ENCODE measurements at places on chromosomes 6 and 20. TPM values are rescaled to one million over a fixed set of nuclear protein-coding genes. Genes with fewer than 3 reads are reported as not detected.

GRCh38 chr6:118356054-118356453 is 192.0 kb upstream of the PLN start:
- H3K4me1 ChIP-seq, result no peaks in the 10 kb centered on the region
- no peak for DNase-seq
- no peak overlapping the region for H3K27ac ChIP-seq
- no peak overlapping the region for H3K4me3 ChIP-seq
- no peaks in the 10 kb centered on the region for H3K27me3 ChIP-seq

GRCh38 chr6:133641104-133641503 is 247.8 kb upstream of the TCF21 start:
- no peaks in the 10 kb centered on the region for H3K27me3 ChIP-seq
- no peak overlapping the region for H3K27ac ChIP-seq
- H3K4me3 ChIP-seq, result no peak overlapping the region
- no peaks in the 10 kb centered on the region for H3K36me3 ChIP-seq
- H3K4me1 ChIP-seq, result peaks cover 2% of the 10 kb centered on the region
- no peak for DNase-seq

DNA sequence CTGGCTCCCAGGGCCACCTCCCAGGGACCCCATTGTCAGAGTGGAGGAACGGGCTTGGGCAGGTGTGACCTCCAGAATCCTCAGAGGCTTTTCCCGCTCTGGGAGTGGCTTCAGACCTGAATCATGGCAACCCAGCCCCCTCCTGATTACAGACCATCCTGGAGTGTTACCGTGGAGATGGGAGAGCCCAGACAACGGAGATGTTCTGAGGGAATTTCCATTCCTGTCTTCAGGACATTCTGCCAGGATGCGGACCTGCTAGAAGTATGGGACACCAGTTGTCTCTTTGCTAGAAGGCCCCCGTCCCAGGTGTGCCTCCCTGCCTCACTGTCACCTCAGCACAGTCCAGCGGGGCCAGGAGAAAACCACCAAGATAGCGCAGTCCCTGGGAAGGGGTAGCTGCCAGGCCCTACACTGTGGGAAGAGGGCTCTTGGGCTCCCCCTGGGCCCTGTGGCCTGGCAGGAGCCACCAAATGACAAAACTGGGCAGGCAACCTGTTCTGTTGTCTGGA is 109.9 kb downstream of the PSMB1 start:
- no peaks in the 10 kb centered on the region for H3K4me1 ChIP-seq
- no peak overlapping the region for H3K4me3 ChIP-seq
- no peaks in the 10 kb centered on the region for H3K27me3 ChIP-seq
- H3K27ac ChIP-seq, result no peak overlapping the region

DNA sequence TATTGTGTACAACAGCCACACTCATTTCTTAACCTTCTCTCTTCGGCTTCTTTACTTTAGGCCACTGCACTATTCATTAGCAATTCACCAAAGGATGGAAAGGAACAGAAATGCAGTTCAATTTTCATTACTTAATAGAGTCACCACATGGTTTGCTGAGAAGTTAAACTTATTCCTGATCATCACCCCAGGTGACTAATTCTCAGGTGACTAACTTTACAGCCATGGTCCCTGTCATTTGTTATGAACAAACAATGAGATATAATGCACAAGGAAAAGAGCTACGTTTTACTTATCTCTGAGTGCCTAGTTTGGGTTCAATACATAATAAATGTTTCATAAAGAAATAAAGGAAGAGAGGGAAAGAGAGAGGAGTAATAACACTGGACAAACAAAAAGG is 45.8 kb upstream of the DST start:
- no peaks in the 10 kb centered on the region for H3K36me3 ChIP-seq
- H3K4me3 ChIP-seq, result no peak overlapping the region
- H3K4me1 ChIP-seq, result no peaks in the 10 kb centered on the region
- no peaks in the 10 kb centered on the region for H3K27me3 ChIP-seq
- no peak overlapping the region for H3K27ac ChIP-seq

Gene SPATA25
- 1.8 TPM for total RNA-seq

DNA sequence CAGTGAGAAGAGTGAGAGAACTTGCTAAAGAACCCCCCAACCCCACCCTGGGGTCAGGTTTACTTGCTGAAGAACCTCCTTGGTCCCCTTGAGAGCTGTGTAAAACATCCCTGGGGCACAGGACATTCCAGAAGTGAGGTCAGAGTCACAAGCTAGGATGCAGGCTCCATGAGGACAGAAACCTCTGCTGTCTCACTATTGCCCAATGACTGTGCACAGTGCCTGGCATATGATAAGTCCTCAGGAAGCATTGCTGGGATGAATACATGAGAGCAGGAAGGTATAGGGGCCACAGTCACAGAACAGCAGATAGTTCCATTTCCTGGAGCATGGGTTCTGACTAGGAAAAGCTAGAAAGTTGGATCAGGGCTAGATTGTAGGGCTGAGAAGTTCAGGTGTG is 18.4 kb downstream of the NT5E start:
- no peaks in the 10 kb centered on the region for H3K4me1 ChIP-seq
- no peaks in the 10 kb centered on the region for H3K27me3 ChIP-seq
- H3K27ac ChIP-seq, result no peak overlapping the region
- no peak overlapping the region for H3K4me3 ChIP-seq
- no peaks in the 10 kb centered on the region for H3K36me3 ChIP-seq

Gene FHL5
- not detected for total RNA-seq

DNA sequence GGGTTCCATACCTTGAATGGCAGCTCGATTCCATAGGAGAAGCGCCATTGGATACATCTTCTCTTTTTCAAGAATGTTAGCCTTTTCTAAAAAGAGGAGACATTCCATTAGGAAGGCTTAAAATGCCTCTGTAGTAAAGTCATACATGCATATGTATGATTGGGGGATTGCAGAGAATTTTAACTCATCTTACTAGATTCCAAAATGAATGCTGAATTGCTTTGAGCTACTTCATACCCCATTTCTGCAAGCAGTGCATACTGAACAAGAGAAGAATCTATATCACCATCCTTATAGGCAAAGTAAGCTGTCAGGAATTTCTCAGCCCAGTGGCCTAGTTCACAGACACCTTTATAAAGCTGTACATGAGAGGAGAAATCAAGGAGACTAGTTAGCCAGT is 80.3 kb downstream of the NDUFAF5 start:
- no peaks in the 10 kb centered on the region for H3K4me1 ChIP-seq
- H3K27me3 ChIP-seq, result no peaks in the 10 kb centered on the region
- H3K27ac ChIP-seq, result no peak overlapping the region
- no peaks in the 10 kb centered on the region for H3K36me3 ChIP-seq
- no peak overlapping the region for H3K4me3 ChIP-seq

Gene DUSP15
- total RNA-seq, result 6.7 TPM

DNA sequence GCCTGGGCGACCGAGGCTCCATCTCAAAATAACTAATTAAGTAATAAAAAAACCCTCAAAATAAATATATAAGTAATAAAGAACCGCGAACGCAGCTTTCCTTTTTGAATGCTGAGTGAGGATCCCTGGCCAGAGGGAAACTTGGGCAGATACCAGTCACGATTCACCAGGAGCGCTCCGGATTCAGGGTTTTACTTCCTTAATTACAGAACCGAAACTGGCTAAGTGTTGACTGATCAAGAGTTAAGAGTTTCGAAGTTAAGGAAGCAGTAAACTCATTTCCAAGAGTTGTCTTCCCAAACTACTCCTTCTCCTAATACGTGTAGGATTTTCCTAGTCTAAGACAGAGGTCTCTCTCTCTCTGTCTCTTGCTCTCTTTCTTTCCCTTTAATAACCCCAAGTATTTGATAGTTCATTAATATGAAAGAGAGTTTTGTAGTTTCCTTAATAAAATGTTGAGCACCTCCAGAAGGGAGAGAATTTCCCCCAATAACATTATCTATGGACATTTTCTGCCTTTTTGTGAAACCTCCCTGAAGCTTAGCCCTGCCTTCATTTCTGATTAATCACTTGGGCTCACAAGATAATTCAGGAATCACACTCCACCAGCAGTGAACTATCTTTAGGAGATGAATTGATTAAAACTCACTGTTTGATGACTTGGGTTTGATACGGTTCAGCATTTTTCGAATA is 61.4 kb upstream of the ZNF217 start:
- no peak overlapping the region for H3K4me3 ChIP-seq
- no peaks in the 10 kb centered on the region for H3K36me3 ChIP-seq
- no peak overlapping the region for H3K27ac ChIP-seq
- DNase-seq, result no peak

DNA sequence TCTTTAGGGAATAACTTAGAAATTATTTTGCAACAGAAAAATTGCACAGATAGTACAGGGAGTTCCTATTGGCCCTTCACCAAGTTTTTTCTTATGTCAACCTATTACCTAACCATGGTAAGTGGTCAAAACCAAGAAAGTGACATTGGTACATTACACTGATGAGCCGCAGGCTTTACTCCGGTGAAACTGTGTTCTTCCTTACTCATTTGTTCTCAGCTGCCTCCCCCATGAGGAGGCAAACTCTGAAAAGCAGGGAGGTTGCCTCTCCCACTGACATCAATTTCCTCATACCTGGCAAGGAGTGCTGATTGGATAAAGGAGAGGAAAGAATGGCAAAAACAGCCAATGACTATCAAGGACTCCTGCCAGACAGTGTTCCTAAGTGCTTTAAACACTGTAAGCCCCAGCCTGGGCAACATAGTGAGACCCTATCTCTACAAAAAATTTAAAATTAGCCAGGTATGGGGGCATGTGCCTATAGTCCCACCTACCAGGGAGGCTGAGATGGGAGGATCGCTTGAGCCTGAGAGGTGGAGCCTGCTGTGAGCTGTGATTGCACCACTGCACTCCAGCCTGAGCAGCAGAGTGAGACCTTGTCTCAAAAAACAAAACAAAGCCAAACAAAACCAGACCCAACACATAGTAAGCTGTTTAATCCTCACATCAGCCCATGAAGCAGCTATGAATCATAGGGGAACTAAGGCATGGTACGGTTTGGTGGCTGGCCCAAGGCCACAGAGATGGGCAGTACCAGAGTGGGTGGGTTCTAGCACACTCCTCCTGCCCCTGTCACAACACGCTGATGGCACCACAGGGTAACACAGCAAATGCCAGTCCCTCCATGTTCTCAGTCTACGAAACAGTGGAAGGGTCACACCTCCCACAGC is 24.7 kb downstream of the C20orf203 start:
- DNase-seq, result no peak
- no peak overlapping the region for H3K4me3 ChIP-seq
- H3K27me3 ChIP-seq, result no peaks in the 10 kb centered on the region
- H3K36me3 ChIP-seq, result no peaks in the 10 kb centered on the region
- no peak overlapping the region for H3K27ac ChIP-seq
- H3K4me1 ChIP-seq, result no peaks in the 10 kb centered on the region

DNA sequence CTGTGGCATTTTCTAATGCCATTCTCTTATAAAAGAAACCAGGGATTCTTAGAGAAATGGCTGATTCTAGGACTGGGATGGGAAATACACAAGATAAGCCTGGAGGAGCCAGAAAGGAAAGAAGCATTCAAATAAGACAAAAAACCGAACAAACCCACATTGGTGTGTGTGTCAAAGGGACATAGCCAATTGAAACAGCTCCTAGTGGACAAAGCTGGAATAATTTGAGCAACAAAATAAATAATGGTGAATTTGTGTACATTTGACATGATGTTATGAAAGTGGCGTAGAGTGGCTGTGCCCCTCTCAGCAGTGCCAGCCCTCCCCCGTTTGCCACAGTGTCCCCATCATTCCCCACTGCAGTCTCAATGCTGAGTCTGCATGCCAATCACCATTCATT is 55.5 kb downstream of the B3GAT2 start:
- no peak overlapping the region for H3K4me3 ChIP-seq
- no peak for DNase-seq
- no peaks in the 10 kb centered on the region for H3K27me3 ChIP-seq
- H3K4me1 ChIP-seq, result no peaks in the 10 kb centered on the region

Gene MYLK4
- 0.28 TPM for total RNA-seq

Gene TINAG
- not detected for total RNA-seq

Gene ERVFRD-1
- not detected for total RNA-seq

DNA sequence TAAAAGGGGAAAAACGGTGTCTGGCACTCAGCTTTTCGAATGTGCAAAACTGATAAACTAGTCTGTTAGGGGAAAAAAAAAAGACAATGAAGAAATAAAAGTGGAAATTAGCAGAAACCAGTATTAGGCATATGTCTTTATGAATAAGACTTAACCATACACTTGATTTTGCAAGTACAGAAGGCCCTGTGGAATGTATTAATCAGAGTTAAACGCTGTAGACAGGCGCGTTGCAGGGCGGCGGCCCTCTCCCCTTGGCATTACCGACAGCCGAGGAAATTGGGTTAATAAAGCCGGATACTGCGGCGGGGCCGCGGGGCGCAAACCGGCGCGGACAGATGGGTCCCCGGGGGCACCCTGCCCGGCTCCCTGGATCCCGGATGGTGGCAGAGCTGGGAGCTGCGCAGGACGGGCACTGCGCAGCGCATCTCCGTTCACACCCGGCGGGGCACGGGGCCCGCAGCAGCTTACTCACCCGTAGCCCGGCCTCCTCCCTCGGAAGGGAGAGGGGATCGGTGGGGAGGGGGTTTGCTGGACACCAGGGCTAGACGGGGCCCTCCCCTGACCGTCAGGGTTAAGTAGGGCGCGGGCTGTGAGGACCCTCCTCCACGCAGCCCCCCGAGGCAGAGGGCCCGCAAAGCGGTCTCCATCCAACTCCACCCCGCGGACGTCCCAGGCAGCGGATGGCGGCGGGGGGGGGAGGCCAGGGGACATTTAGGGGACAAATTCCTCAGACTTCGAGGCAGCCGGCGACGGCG is 2.0 kb downstream of the BHLHE23 start:
- DNase-seq, result no peak
- H3K27ac ChIP-seq, result no peak overlapping the region
- no peaks in the 10 kb centered on the region for H3K36me3 ChIP-seq
- H3K27me3 ChIP-seq, result peaks cover 59% of the 10 kb centered on the region

GRCh38 chr6:156857573-156857972 is 80.4 kb downstream of the ARID1B start:
- H3K27me3 ChIP-seq, result no peaks in the 10 kb centered on the region
- peaks cover 7% of the 10 kb centered on the region for H3K4me1 ChIP-seq
- H3K4me3 ChIP-seq, result no peak overlapping the region
- no peak for DNase-seq
- no peak overlapping the region for H3K27ac ChIP-seq
- H3K36me3 ChIP-seq, result no peaks in the 10 kb centered on the region

GRCh38 chr6:140850438-140850837 is 1282.3 kb upstream of the GJE1 start:
- H3K4me1 ChIP-seq, result no peaks in the 10 kb centered on the region
- no peaks in the 10 kb centered on the region for H3K36me3 ChIP-seq
- no peak overlapping the region for H3K27ac ChIP-seq
- DNase-seq, result no peak
- no peaks in the 10 kb centered on the region for H3K27me3 ChIP-seq
- H3K4me3 ChIP-seq, result no peak overlapping the region
